EL (cell line): ENCODE measurements at places on chromosomes 1 and 21.

- no peak for DNase-seq
These were observed 4.2 kb upstream of the NENF start for GRCh38 chr1:212428496-212428895.

GRCh38 chr1:66758241-66758755, 6.0 kb downstream of the DYNLT5 start:
- DNase-seq = no peak

- DNase-seq = no peak
These were observed 33.0 kb downstream of the URB1 start for GRCh38 chr21:32359719-32360260.

- no peak for DNase-seq
These were observed 815.5 kb downstream of the BRINP3 start for GRCh38 chr1:189662190-189662589.

DNA sequence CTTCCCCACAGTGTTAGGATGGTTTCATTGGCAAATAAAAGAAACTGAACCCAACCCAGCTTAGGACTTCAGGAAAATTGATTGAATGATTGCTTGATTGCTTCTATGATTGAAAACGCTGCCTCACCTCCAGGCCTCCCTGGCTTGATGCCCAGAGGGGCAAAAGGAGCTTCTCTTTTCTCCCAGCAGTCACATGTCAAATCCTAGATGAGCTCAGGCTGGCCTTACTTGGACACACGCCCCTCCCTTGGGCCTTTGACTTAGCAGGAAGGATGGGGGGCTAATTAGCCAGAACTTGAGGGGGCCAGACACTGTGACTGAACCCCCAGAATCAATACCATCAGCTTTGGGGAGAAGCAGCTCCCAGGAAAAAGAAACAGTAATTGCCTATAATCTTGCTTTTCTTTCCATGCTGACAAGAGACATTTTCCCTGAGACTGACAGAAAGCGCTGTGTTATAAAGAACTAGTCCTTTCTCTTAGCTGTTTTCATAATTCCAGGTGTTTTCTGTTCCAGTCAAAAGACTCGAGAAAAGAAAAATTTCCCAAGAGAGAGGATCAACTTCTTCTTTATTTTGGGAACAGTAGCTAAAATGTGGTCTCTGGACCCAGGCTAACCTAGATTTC, 50.8 kb upstream of the ATP5PO start:
- DNase-seq = no peak

- peak; percentile 21 for DNase-seq
These were observed 84.1 kb upstream of the C21orf91 start for GRCh38 chr21:17903029-17903806.

GRCh38 chr1:182614796-182615454, 10.7 kb upstream of the RGS16 start:
- peak; percentile 88 for DNase-seq

DNA sequence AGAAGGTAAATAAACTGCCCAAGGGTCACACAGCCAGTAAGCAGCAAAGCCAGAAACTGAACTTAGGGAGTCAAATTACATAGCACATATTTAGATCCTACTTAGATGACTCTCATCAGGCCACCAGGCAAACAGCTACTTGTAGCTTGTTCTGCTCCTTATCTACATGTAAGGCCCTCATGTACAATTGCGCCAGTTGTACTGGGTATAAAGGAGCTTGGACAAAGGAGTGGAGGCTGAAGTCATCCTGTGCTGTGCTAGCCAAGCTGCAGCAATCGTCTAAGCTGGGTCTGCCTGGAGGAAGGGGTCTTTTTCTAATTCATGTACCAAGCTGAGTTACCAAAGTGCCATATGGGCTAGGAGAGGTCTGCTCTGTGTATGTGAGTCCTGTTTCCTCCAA, 12.8 kb downstream of the ETNK2 start:
- no peak for DNase-seq
